ENCODE measurements at places on chromosomes 4 and X. TPM values are rescaled to one million over a fixed set of nuclear protein-coding genes. Genes with fewer than 3 reads are reported as not detected.

The PNMA6F gene
- total RNA-seq: not detected

The MAGEB1 gene
- total RNA-seq: not detected

DNA sequence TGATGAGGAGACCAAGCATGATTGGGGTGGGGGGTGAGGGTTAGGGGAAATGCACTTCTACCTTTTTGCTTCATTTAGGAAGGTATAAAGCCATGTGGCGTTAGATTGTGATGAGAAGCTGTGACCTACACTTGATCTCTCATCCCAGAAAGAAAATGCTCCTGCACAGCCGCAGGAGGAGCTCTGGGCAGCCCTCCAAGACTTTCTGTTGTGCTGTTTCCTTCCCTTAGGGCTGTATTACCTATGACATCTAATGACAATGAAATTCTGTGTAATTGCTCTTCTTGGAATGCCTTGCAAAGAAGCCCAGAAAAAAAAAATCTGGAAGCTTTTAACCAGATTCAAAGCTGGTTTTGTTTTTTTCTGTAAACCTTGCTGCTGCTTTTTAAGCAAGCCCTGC lies 13.4 kb downstream of the PRPS2 start:
- DNase-seq: no peak

- no peak for DNase-seq
Measured at GRCh38 chr4:12583275-12583674, 900.9 kb downstream of the RAB28 start.
